Bronchial epithelial cell (primary cell): ENCODE measurements at places on chromosomes 3 and 15.

DNA sequence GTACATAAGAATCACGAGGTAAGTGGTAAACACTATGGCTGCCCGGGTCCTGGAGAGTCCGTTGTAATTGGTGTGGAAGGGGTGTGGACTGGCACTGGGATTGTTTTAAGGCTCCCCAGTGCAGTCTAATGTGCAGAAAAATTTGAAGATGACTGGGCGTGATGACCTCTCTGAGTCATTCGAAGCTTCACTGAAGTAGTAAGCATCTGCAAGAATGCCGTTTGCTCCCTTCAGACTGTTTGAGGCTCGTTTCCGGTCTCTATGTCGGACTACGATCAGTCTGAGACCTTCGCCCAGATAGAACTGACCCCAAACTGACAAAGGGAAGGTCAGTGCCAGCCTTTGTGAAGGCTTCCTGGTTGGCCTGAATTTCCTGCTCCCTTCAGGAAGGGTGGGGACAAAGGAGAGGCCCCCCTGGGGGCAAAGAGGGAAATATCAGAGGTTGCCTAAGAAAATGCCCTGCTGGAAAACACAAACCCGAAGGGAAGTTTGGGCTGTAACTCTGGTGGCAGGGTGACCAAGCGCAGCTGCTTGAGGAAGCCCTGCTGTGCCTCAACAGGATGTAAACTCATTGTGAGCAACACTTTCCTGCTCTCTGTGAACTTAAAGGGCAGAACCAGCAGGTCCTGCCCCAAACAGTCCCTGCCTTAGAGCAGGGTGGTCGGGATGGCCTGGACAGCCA is 34.6 kb downstream of the BTD start:
- peak; percentile 54 for DNase-seq

DNA sequence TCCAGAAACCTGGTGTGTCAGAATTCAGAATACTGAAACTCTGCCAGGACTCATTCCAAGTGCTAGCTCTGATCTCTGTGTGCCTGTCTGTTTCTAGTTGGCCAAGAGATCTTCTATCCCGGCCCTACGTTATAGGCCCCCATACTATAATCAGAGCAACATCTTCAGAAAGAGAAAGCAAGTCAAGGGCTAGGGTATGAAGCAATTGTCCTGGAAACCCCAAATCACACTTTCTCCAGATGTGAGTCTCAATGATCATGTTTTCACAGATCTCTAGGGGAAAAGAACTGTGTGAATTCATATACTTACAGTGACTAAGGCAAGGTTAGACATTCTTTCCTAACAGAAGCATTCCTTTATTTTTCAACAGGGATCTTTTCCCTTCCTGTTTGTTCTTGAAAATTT is 309.7 kb downstream of the SLC9A9 start:
- DNase-seq, result peak; percentile 29

DNA sequence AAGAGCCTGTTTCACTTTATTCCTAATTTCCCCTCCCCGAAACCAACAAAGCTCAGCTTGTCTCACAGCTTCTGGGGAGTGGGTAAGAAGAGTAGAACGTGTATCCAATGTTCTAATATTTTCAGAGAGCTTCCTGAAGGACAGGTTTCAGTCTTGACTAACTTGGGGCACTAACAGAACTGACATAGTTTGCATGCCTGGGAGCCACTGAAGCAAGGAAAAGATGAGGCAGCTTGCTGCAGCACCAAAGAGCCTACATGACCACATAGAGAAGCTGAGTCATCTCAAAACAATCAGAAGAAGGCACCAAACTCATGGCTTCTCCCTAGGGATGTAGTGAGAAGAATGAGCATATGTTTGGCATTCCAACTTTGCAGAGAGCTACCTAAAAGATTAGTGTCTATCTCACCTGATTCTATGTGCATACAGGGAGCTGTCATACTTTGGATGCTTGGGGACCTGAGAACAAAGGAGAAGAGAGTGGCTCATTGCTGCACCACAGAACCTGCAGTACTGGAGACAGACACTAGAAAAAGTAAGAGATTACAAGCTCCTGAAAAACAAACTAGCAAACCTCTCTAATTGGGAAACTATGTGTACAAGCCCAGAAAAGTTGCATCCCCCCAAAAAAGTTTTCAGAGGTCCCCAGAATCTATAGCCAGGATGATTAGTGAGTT is 86.9 kb downstream of the DCLK3 start:
- peak; percentile 90 for DNase-seq

DNA sequence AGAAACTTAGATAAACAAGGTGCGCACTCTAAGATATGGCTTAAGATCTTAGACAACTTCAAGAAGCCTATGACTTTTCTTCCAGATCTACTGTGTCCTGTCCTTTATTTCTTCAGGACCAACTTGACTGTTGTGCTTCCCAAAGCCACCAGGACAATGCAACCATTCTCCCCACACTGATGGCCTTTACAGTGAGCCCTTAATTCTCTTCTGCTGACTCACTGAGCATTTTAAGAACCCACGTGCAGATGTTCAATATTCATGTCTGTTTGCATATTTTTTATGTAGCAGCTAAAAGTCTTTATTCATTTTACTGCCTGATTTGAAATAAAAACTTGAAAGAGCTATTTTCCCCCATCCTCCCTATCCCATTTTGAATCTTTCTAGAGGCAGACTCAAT is 103.3 kb upstream of the SLC2A2 start:
- DNase-seq, result no peak

DNA sequence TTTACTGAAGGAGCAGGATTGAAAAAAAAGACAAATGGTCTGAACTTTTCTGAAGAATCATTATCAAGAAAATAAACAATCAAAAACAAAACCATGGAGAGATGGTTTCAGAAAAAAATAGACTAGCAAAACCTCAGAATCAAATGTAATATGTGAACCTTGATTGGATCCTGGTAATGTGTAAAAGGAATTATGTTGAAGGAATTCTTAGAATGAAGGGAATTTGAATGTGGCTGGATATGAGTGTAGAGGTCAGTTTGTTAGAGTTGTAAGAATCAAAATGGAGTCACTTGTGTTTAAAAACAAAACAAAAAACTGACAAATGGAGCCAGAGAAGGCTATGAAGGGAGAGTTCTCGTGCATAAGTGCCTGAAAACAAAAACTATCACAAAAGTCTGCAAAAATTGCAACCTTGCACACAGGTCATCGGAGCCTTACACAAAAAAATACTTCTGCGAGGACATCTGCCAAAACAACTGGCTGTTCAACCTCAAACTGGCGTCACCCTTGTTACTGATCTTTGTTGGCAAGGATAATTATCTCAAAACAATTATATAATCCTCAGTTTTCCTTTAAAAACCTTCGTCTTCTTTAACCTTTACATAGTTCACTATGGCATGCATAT is 19.1 kb upstream of the ATP13A3 start:
- DNase-seq, result no peak

DNA sequence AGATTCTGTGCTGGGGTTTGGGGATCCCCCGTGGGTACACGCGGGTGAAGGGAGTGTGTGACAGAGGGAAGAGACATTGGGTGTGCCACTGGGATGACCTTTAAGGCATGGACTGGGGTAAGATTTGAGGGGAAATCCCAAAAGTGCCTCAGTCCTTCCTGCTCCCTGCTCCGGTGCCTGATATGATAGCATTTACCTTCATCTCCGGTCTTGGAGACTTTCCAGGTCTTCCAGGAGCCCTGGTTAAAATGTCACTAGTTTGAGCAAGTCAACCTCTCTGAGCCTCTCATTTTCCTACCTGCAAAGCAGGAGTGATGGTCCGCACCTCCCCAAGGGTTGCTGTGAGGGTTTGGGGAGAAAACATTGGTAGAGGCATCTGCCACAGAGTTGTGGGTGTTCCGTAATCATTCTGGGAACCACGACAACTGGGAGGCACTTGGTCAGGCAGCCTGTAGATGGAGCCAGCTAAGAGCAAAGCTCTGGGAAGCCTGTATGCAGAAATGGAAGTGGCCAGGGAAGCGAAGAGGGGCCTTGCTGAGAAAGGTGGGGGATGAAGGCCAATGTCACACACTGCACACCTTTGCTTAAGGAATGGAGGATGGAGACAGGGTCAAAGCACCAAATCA is 33.9 kb upstream of the KIF23 start:
- no peak for DNase-seq

GRCh38 chr15:101148881-101149664 is 102.8 kb downstream of the CHSY1 start:
- no peak for DNase-seq

- no peak for DNase-seq
Measured at GRCh38 chr3:191263365-191263764, 64.3 kb downstream of the OSTN start.

DNA sequence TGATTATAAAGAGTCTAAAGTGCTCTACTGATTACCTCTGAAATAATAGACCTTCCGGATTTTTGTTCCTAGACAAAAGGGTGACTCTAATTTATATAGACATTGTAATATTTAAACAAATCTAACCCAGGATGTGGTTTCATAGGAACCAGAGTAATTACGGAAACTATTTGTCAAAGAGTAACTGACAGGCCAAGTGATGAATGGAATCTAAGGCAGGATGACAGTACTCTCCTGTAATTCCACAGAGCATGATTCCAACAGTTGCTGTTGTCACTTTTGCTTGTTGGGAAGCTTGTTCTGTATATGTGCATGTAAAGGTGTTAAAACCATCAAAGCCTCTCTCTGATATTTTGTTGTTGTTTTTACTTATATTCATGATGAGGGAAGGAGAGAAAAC is 1141.0 kb downstream of the IGSF11 start:
- DNase-seq, result peak; percentile 14

DNA sequence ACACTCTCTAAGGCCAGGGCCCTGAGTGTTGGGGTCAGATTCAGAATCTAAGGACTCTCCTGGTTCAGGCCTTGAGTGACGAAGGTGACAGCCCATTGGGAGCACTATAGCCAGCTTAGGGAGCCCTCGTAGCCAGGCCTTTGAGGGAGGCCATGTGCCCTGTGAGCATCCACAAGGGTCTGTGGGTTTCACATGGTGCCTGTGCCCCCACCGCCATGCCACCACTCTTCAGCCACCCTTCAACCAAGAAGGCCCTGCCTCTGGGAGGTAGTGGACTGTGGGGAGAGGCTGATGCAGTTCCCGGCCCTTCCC is 37.5 kb downstream of the TSPAN3 start:
- no peak for DNase-seq

DNA sequence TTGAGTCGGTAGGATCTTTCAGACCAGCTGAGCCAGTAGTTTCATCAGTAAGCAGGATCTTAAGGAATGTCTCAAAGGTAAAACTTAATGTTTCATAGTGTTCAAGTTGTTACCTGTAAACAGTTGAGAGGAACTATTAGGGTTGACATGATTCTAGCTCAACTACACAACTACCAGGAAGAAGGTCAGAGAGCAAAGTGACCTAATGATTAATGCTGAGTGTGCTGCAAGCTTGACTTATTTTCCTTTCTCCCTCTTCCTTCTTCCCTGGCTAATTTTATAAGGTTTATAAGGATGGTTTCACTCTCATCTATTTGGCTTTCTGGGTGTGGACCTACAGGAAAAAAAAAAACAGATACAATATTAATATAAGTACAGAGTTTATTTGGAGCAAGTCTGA is 30.2 kb upstream of the LHFPL4 start:
- peak; percentile 47 for DNase-seq

DNA sequence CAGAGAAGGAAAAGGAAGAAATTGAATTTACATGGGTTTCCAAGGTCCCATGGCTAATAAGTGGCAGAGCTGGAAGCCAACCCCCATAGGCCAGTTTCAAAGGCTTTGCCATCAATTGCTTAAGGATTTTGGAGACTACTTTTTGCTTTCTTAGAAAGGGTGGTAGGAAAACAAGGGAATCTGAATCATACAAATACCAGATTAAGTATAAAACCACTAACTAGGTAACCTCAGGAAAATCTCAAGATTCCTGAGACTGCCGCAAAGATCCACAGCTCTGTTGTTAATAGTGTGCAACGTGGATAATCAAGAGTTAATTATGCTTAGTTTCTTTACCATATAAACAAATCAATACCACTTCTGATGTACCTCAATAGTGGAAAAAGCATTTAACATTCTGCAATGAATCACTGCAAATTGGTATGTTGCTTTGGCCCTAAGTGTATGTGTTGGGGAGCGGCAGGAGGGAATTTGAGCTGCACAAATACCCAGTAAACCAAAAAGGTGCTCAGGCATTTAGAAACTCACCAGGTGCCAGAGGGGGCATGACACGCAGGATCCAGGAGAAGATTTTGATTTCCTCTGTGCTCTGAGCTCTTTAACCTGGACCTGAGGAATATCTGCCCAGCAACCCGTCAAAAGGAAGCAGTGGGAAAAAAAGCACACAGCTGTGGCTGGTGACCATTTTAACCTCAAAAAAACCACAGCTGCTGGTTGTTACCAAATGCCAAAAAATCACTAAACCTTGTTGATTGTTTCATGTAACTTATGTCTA is 22.0 kb downstream of the AADAC start:
- DNase-seq, result peak; percentile 40

DNA sequence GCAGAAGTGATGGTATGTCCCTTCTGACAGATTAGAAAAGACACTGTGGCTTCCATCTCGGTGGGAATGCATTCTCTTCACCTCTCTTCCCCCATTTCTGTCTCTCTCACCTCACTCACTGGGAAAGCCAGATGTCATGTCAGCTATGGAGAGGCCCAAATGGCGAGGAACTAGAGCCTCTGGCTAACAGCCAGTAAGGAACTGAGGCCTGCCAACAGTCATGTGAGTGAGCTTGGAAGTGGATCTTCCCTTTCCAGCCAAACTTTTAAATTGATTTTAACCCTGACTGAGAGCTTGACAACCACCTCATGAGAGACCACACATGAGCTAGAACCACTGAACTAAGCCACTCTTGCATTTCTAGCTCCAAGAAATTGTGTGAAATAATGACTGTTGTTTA is 35.2 kb upstream of the CDAN1 start:
- DNase-seq, result no peak

DNA sequence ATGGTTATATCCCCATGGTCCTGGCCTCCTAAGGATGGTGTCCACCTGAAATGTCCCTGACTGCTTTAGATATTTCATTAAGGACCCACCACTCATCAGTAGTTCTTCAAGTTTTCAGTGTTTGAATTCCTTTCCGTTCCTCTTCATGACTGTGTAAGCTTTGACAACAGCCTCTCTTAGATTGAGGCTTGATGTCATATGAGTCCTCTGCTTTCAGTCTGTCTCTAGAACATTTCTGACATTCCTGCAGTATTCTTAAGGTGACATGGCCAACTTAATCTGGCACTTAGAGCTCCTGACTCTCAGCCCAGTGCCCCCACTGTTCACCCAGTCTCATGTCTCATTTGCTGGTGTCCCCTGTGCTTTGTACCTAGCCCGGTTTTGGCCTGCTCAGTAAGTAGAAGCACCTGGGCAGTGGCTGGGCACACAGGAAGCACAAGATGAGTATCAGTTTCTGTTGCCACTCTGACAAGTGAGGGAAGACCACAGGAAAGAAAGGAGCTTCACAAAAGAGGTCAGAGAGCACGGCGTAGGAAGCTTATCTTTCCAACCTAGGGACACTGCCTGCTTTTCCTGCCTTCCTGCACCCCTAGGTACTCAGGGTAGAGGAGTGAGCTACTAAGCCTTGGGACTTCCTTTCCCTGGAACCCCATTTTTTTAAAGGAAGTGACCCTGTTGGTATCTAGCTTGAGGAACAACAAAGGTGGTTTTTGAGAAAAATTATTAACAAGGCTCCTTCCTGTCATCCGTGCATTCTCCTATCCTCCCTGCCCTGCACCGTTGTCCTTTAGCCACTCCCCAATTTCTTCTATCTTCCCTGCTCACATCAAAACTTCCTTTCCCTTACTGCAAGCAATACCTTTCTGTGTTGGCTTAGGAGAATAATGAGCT is 103.1 kb downstream of the KLHL25 start:
- no peak for DNase-seq

- DNase-seq, result peak; percentile 99
Measured at GRCh38 chr3:49500732-49501609, 30.9 kb downstream of the DAG1 start.

GRCh38 chr3:78273326-78273725 is 1233.4 kb downstream of the ROBO2 start:
- DNase-seq, result no peak

GRCh38 chr3:36903119-36903882 is 41.6 kb downstream of the TRANK1 start:
- DNase-seq, result no peak
